ENCODE measurements at places on chromosomes 2 and 18.

DNA sequence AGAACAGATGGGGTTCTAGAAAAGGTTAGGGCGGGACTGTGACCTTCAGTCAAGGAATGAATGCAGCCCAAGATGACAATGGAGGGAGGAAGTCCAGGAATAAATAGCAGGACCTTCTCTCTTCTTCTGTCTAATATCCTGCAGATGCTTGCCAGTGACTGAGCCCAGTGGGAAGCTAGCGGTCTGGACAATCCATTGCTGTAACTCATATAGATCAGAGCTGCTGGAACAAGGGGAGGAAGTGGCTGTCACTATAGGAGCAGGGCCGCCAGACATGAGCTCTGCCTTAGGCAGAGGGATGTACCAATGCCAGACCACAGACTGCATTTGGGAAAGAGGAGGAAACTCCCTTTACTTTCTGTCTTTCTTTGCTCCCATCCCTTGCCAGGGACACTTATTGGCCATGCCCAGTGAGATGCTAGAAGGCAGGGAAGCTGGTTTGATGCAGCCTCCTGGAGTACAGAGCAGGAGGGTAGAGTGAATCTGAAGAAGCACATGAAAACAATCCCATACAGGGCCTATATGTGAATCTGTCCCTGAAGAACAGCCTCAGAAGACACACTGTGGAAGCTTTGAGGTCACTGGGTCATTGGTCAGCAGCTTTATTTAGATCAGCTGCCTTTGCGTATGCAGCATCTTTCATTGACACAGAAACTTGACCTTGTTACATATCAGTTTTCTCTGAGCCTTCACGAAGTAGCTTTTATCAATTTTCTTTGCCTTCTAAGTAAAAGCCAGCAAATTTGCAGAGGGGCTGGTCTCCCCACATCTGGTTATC is 65.4 kb downstream of the CCDC85A start:
- DNase-seq = peak; percentile 28

GRCh38 chr2:172380436-172381274 is 46.7 kb upstream of the ITGA6 start:
- DNase-seq = no peak

GRCh38 chr2:61326423-61326822 is 144.5 kb downstream of the USP34 start:
- no peak for DNase-seq

- peak; percentile 10 for DNase-seq
These were observed 400.5 kb upstream of the TCF4 start for GRCh38 chr18:55988537-55988936.

GRCh38 chr2:222715742-222716141 is 44.3 kb downstream of the MOGAT1 start:
- no peak for DNase-seq

GRCh38 chr2:10171006-10171800 is 48.7 kb downstream of the RRM2 start:
- no peak for DNase-seq

- no peak for DNase-seq
These were observed 161.5 kb downstream of the PHLPP1 start for GRCh38 chr18:62876828-62877227.

DNA sequence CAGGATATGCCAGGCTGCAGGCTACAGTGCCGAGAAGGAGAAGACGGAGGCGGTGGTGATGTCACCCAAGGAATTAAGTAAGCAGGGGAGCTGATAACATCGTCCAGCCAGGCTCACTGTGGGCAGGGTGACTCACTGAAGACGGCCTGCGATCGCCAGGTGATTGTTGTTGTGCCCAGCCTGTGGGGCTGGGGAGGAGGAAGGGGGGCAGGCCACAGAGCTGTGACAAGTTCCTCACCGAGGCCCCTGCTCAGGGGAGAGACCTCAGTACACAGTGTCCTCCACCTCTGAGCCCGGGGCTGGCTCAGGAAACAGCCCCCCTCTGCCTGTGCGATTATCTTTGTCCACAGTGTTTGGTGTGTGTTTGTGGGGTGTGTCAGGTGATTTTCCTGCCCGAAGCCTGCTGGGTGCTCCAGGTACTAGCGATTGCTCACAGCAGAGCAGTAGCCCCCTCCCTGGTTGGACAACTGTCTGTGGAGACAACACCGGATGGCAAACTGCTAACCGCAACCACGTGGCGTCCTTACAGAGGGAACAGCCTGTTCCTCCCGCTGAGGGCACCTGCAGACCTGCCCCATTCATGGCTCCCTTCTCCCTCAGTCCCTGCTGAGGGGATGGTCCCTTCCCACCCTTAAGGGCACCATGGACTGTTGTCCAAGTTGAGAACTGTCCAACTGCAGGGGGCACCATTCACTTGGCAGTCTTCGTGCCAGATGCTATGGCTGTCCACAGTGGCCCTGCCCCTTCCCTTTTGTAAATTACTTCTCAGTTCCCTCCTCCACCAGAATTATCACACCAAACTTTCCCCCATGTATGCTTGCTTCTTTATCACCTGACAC is 95.1 kb downstream of the ZFP36L2 start:
- DNase-seq = peak; percentile 91

GRCh38 chr18:35045121-35045520 is 3.9 kb downstream of the MAPRE2 start:
- DNase-seq = peak; percentile 57

DNA sequence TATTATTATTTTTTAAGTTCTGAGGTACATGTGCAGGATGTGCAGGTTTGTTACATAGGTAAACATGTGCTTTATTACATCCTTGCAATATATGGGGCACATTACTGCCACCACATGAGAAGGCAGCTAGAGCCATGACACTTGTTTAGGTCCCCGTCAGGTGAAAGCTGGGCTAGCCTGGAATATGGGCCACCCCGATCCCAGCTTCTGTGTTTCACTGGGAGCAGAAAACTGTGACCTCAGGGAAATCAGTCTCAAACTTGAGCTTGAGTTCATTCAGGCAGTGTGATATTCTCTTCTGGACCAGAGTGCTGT is 176.9 kb downstream of the PIK3C3 start:
- DNase-seq = no peak

- DNase-seq = peak; percentile 90
These were observed 23.6 kb downstream of the ANKRD44 start for GRCh38 chr2:197286805-197287595.

GRCh38 chr2:11876889-11877288 is 130.5 kb downstream of the LPIN1 start:
- DNase-seq = no peak

DNA sequence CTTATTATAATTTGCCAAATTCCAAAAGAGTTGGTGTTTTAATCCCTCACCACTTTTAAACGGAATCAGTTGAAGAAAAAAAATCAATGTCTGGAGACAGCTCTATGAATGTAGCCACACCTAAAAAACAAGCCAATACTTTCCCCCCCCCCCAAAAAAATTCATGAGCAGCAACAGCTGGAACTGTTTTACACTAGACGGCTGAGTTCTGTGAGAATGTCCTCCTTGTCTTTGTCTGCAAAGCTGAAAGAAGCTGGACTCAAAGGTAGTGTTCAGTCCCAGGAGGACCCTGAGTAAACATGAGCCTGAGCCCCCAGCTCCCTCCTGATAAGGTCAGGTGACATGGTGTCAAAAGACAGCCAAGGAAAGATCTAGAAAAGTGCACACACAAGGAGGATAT is 68.2 kb downstream of the ZNF521 start:
- no peak for DNase-seq

- DNase-seq = no peak
These were observed 82.0 kb upstream of the IL1R2 start for GRCh38 chr2:101909760-101910159.

DNA sequence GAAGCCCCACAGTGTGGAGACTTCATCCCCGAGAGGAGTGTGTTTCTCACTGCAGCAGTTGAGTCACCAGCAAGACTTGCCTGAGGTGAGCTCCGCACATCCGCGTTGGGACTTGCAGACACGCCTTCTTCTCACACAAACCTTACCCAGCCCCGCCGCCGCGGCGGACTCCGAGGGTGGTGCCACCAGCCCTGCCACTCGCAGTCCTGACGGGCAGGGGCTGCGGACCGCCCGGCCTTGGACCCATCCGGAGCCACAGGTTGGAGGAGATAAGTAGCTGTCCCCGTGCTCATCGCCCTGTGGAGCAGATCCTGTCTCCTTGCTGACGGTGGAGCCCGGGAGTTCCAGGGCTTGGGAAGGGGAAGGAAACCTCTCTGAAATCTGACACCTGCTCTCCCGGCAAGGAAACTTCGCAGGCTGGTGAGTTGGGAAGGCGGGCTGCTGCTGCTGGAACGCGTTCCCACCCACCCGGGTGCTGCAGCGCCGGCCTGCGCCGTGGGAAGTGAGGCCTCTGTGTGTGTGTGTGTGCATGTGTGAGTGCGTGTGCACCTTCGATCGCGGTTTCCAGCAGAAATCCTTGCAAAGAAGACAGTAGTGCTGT is at the start of gene RAB27B:
Gene RAB27B, plus strand, starts transcription at position 197 of the 601 bp plus-strand sequence. CDS start 49,109 bp downstream, outside the sequence.
- DNase-seq = peak; percentile 92

DNA sequence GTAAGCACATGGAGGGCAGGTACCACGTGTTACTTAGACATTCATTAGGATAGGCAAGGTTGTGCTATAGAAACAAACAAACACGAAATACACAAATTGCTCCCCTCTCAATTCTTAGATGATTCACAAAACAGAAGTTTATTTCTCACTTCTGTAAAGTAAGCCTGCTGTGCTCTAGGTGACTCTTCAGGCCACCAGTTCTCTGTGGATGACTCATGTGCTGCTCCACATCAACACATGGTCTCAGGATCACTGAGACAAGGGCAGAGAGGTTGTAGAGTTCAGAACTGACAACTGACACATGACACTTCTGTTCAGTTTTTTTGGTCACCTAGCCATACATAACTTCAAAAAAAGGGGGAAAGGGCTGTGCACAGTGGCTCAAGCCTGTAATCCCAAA is 70.6 kb downstream of the DAW1 start:
- DNase-seq = peak; percentile 59

GRCh38 chr2:200449149-200449548 is 60.7 kb downstream of the KCTD18 start:
- DNase-seq = no peak

- DNase-seq = no peak
These were observed 23.9 kb upstream of the HS6ST1 start for GRCh38 chr2:128342550-128342949.

GRCh38 chr2:186551323-186552050 is 38.4 kb upstream of the ITGAV start:
- no peak for DNase-seq

DNA sequence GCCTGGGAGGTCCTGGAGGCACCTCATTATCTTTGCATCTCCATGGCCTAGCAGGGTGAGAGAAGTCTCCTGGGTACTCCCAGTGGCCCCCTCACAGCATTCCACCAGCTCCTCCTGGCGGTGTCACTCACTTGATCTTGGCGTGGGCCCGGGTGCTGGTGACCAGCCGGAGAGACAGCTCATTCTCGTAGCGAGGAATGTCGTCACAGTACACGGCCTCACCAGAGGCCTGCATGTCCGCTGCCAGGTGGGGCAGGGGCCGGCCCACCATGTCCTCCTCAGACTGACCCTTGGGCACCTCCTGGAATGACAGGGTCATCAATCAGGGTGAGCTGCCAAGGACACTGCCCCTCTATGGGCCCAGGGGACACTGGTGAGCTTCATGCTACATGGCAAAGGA is 42.4 kb downstream of the XDH start:
- DNase-seq = no peak

DNA sequence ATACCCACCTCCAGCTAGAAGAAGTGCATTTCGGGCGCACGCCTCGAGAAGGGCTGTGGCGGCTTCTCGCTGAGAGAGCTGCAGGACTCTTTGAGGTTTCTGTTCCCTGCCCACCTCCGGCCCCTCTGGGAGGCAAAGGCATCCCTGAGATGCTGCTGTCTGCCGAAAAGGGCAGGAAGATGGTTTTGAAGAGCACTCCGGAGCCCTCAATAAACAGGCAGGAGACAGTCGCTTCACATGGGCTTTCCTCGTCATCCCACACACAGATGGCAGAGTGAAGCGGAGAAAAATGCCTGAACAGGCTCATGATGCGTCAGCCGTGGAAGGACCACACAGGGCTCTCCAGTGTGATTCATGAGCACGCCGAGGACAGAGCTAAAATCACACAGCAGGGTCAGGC is 25.4 kb upstream of the GLI2 start:
- DNase-seq = peak; percentile 86

- no peak for DNase-seq
These were observed 66.3 kb downstream of the IRS1 start for GRCh38 chr2:226733189-226733858.

DNA sequence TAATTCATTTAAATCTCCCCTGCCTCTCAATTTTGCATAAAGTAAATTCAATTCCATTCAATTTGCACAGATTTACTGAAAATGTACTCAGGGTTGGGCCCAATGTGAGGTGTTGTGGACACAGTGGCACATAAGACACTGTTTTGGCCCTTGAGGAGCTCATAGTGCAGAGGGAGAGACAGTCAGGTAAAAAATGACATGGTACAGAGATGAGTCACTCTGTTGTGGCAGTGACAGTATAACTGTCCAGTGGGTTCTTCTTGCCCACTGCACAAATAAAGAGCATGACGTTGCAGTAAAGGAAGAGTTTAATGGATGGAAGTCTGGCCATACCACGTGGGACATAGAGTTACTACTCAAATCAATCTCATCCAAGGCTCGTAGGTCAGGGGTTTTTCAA is 400.3 kb upstream of the TRIB2 start:
- no peak for DNase-seq

GRCh38 chr2:208556983-208557484 is 150.4 kb downstream of the PTH2R start:
- DNase-seq = no peak

GRCh38 chr2:105834931-105835330 is 90.2 kb downstream of the NCK2 start:
- no peak for DNase-seq

DNA sequence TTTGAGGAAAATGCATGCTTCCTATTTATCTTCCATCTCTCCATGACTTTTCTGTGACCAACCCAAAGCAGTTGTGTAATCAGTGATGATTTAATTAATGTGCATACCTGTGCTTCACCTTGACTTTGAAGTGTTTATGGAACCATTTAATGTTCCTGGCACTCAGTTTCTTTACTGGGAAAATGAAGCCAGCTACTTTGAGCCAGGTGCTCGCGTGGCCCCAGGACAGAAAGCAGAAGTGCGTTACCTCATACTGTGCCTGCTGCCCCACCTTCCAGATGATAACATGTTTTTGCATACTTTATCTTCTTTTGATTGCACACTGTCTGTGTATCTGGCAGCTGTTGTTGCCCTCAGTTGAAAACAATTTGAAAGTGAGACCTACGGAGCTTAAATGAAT is 61.3 kb downstream of the PMAIP1 start:
- DNase-seq = no peak

DNA sequence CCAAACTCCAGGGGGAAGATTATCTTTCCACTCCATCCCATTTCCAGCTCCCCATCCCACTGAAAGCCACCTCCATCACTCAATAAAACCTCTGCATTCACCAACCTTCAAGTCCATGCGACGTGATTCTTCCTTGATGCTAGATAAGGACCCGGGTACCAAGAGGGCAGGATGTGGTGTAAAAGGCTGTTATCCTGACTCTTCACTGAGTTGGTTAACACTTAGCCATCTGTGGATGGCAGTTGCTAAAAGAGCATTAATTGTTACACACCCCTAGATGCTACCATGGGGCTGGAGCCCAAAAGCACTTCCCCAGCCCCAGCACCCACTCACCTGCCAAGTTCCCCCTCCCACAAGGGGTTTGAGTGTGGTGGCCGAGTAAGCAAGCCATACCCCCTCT is 53.4 kb upstream of the DPP10 start:
- DNase-seq = no peak

- DNase-seq = peak; percentile 30
These were observed 179.4 kb downstream of the INHBB start for GRCh38 chr2:120525056-120526046.

- DNase-seq = peak; percentile 28
These were observed 1.7 kb downstream of the HNRNPLL start for GRCh38 chr2:38600921-38601455.

GRCh38 chr2:68987021-68987503 is 12.6 kb downstream of the GKN1 start:
- DNase-seq = no peak
